ENCODE measurements at places on chromosomes 4 and X.

DNA sequence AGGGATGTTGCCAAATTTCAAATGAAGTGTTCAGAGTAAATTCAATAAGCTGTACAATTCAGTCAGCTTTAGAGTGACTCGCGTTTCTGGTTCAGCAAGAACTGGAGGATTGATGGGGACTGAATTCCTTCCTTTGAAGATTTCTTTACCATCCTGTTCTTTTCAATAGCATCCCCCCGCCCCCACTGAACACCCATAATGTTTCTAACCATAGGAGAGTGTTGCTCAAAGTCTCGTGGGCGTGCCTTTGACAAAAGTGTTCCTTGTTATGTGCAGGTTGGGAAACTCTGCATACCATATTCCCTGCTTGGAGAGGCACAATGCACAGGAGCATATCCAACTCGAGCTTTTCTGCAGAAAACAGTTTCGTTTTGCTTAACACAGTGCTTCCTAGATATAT is 323.5 kb upstream of the CASK start:
- DNase-seq, result peak; percentile 38

- DNase-seq, result no peak
Measured at GRCh38 chr4:37735578-37735977, 49.4 kb upstream of the RELL1 start.

DNA sequence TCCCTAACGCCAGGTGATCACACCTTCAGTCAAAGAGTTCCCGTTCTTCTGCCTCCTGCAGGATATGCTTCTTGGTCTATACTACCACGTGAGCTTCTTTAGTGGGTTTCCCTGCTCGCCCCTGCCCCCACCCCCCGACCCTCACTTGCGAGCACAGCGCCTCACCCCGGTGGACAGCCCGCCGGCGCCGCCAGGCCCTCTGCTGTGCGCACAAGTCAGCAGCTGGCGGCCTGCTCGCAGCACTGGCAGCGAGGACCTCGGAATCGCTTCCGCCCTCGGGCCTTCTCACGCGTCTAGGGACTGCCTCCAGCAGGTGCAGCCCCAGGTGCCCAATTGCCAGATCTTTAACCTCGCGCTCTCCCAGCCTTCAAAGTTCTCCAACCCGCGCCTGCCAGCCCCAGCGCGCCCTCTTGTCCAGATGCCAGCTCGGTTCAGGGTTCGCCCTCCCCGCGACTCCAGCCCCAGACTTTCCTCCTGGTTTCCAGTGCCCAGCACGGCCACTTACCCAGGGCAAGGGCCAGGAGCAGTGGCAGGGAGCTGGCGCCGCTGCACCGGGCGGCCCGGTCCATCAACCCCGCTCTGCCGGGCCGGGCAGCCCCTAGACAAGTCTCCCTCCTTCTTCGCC is 454 bp downstream of the BTC start:
- peak; percentile 60 for DNase-seq

GRCh38 chrX:38278682-38279081 is 48.6 kb downstream of the RPGR start:
- DNase-seq, result no peak

- DNase-seq, result no peak
Measured at GRCh38 chr4:181970366-181970765, 272.8 kb upstream of the TENM3 start.

GRCh38 chrX:78665342-78665741 is 6.2 kb upstream of the RTL3 start:
- no peak for DNase-seq

- no peak for DNase-seq
Measured at GRCh38 chrX:19810006-19810774, 77.2 kb downstream of the SH3KBP1 start.

DNA sequence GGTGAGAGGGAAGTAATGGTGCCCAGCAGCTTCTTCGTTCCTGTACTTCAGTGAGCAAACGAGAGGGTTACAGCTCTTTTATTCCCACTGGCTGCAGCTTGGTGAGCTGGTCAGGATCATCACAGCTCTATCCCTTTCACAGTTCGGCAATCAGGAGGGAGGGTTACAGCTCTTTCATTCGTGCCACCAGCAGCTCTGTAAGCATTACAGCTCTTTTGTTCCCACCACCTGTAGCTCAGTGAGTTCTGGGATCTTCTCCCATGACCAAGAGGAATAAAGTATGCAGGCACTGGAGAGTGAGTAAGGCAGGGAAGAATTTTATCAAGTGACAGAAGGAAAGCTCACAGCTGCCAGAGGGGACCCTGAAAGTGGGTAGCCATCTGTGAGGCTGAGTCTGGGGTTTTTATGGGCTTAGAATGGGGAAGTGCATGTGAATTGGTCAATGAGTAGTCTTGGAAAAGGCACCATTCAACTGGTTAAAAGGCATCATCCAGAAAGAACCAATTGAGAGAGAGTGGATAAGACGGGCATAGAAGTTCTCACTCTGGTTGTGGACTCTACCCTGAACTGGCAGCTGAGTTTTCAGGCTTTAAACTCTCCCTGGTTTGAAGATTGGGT is 123.7 kb downstream of the COX18 start:
- DNase-seq, result no peak

- no peak for DNase-seq
Measured at GRCh38 chr4:88102026-88102425, 56.4 kb downstream of the ABCG2 start.

- no peak for DNase-seq
Measured at GRCh38 chr4:121726642-121727268, 30.0 kb upstream of the ANXA5 start.

DNA sequence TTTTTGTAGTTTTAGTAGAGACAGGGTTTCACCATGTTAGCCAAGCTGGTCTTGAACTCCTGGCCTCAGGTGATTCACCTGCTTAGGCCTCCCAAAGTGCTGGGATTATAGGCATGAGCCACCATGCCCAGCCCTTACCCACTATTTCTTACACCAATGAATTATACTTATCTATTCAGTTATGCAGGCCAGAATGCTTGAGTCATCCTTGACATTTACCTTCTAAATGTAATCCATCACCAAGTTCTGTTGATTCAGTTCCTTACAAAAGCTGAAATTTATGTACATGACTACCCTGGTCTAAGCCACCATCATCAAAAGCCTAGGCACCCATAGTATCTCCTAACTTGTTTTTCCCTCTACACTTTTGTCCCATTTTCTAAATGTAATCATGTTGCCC is 585.7 kb downstream of the IL15 start:
- DNase-seq, result no peak

- no peak for DNase-seq
Measured at GRCh38 chr4:2813446-2814405, 20.8 kb downstream of the SH3BP2 start.

GRCh38 chr4:87117051-87117731 is 103.2 kb downstream of the KLHL8 start:
- no peak for DNase-seq

GRCh38 chrX:121307449-121307848 is 260.0 kb downstream of the GLUD2 start:
- no peak for DNase-seq

DNA sequence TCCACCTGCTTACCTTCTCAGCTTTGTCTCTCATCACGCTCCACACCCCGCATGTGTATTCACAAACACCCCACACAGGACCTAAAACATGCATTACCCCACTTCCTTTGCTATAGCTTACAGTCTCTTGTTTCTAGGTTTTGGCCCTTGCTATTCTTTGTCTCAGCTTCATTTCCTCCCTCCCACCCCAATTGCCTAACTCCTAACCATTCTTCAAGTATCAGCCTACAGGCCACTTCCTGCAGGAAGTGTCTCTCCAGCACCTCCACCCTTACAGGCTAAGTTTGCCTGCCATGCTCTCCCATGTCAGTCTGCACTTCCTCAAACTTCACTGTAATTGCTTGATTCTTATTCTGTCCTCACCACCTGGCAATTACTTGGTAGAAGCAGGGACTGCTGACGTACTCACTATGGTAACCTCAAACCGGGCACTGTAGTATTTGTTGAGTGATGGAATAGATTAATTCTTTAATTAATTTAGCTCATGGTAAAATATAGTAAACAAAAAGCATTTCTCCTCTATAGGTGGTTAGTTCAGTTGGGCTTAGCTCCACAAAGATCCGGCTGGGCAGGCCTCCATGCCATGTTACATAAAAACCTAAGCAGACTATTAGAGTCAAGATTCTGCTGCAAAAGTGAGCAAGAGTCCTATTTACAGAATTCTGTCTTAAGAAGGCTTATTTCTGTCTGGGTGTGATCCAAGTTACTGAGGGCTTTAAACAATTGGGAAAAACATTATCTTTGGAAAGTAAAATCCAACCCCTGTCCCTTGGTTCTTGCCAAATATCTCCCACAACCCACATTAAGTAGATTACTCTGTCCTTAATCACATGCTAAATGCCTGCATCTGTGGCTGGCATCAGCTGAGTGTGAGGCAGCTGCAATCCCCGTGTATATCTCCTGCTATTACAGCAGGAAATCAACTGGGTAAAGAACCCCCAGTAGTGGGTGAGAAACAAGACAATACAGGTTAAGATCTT is 124.7 kb upstream of the CPEB2 start:
- DNase-seq, result peak; percentile 64

GRCh38 chr4:73891739-73892405 is 22.7 kb downstream of the CXCL1 start:
- no peak for DNase-seq

GRCh38 chr4:60241866-60242265 is 958.3 kb upstream of the ADGRL3 start:
- DNase-seq, result no peak

GRCh38 chr4:145934434-145935047 is 4.1 kb downstream of the ZNF827 start:
- no peak for DNase-seq

GRCh38 chrX:115289465-115289864 is at the start of gene LUZP4:
TSS of gene LUZP4 (plus strand) at chrX:115289715. CDS start at chrX:115289760, 45 bp downstream.
- DNase-seq, result no peak

- DNase-seq, result no peak
Measured at GRCh38 chrX:8037593-8038348, 110.6 kb upstream of the PNPLA4 start.

DNA sequence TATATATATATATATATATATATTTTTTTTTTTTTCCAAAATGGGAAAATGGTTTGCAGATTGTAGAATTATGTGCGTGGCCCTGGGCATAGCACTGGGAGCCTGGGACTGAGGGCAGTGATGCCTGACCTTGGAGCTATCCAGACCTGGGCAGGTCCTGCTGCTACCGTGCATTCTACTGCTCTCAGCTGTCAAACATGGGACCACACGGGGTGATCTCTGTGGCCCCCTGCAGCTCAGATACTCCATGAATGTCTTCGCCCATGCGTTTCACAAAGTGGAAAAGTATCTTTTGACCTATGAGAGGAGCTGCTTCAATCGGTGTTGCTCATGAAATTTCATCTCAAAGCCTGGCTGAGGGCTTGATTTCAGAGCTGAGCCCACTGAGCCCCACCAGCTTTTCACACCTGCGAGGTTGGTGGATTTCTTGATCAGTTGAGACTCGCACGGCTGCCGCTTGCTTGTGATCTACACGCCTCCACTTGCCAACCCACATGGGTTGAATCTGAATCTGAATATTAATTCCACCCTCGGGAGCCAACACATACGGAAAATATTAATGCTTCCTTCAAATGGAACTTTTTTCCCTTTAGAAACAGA is 35.7 kb downstream of the ING2 start:
- DNase-seq, result no peak

- DNase-seq, result no peak
Measured at GRCh38 chr4:25154594-25155265, 5.5 kb downstream of the SEPSECS start.

DNA sequence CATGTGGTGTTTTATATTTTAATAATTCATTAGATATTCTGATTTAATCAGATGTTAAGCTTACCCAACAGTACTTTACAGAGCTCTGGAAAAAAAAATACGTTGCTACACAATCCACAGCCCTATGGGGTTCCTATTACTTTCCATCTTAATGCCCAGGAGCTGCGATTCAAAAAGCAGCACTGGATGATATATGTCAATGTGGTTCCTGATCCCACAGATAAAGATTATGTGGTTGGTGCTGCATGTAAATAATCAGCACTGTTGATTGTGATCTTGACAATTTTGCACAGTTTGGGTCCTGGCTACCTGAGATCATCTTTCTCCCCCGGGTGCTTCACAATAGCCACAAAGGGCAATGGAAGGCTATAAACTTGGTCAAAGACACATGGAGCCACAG is 72.7 kb upstream of the DCLK2 start:
- DNase-seq, result no peak

DNA sequence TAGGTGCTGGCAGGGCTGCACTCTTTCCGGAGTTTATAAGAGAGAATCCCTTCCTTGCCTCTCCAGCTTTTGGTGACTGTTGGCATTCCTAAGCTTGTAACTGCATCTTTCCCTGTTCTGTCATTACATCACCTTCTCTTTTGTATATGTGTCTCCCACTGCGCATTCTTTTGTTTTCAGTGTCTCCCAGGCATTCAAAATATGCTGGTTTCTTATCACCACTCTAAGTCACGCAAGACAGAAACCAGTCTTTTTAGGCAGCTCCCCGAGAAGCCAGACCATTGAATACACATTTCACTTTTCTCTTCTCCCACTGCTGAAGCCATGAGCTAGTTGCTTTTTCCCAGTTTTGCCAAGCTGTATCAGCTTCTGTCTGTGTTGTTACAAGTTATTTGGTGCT is 71.0 kb downstream of the LAS1L start:
- no peak for DNase-seq

DNA sequence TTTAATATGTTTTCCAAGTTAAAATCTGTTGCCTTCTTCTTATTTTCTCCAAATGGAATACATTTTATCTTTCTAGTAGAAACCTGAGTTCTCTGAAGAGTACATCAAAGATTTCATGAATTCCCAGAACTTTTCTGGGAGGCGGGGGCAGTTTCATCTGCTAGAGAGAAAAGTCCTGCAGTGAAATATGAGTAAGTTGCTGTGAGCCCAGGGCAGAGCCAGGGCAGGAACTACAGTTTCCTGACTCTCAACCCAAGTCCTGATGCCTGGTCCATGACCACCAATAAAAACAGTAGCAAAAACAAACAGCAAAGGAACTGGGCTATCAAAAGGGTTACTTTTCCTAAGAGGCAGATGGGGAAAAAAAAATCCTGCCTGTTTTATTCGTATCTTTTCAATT is 239.4 kb upstream of the CTSO start:
- no peak for DNase-seq

DNA sequence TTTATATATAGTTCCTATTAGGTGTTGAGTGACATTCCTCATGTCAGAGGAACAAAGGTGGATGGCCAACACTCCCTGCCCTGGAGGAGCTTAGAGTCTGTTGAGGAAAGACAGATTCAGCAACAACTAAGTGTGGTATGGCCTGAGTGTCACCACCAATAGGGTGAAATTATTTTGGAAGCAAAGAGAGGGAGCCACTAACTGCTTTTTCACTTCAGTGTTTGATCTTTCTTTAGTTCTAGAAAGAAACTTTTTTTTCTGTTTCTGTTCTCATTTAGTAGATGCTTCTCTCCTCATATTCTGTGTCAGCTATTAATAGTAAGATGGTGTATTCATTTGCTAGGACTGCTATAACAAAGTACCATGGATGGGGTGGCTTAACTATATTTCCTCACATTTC is 81.5 kb downstream of the ARX start:
- DNase-seq, result no peak

DNA sequence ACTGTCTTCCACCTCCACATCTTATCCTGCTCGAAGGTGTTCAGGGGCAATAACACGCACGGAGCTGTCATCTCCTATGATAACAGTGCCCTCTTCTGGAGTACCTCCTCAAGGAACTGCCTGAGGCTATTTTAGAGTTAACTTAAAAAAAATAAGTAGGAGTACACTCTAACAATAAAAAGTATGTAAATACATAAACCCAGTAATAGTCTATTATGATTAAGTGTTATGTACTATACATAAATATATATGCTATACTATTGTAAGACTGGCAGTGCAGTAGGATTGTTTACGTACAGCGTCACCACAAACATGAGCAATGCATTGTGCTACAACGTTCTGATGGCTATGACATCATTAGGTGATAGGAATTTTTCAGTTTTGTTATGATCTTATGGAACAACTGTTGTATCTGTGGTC is 34.5 kb upstream of the TLR2 start:
- no peak for DNase-seq

- no peak for DNase-seq
Measured at GRCh38 chr4:29553846-29554245, 1166.3 kb upstream of the PCDH7 start.
